ENCODE measurements at places on chromosomes 12 and 14. TPM values are rescaled to one million over a fixed set of nuclear protein-coding genes. Genes with fewer than 3 reads are reported as not detected.

Gene SRGAP1
- 11.0 TPM for total RNA-seq

Gene KRT4
- total RNA-seq, result 20.7 TPM

- DNase-seq, result peak; percentile 28
Measured at GRCh38 chr12:31702047-31702446, 26.8 kb downstream of the AMN1 start.

DNA sequence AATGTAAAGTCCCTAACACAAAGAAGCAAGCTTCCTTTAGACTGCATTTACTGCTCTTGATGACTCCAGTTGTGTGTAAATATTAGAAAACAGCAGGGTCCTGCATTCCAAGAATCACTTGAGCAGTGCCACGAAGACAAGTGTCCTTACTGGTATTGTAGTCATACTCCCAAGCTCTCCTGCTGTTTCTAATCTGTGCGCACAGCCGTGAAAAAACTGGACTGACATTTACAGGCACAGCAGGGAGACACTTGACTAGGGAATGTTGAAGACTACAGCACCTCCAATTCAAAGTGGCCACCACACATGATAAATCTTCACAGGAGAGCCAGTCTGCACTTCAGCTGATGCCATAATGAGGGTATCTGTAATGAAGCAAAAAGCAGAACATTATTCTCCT lies 91.4 kb downstream of the VRK1 start:
- no peak for DNase-seq

GRCh38 chr12:114414031-114414865 lies 8.3 kb upstream of the TBX5 start:
- DNase-seq, result no peak

- DNase-seq, result no peak
Measured at GRCh38 chr12:127421614-127422013, 845.4 kb upstream of the TMEM132C start.

- DNase-seq, result no peak
Measured at GRCh38 chr14:67357186-67357968, 2.2 kb downstream of the ATP6V1D start.

- peak; percentile 94 for DNase-seq
Measured at GRCh38 chr12:98754095-98754494, 109.0 kb downstream of the APAF1 start.

GRCh38 chr14:83164591-83164990 lies 1630.9 kb upstream of the SEL1L start:
- no peak for DNase-seq

Measured in PC-3 (cell line).